Right ventricle myocardium inferior (tissue), 1 donor: ENCODE measurements at places on chromosomes 12 and 14.

DNA sequence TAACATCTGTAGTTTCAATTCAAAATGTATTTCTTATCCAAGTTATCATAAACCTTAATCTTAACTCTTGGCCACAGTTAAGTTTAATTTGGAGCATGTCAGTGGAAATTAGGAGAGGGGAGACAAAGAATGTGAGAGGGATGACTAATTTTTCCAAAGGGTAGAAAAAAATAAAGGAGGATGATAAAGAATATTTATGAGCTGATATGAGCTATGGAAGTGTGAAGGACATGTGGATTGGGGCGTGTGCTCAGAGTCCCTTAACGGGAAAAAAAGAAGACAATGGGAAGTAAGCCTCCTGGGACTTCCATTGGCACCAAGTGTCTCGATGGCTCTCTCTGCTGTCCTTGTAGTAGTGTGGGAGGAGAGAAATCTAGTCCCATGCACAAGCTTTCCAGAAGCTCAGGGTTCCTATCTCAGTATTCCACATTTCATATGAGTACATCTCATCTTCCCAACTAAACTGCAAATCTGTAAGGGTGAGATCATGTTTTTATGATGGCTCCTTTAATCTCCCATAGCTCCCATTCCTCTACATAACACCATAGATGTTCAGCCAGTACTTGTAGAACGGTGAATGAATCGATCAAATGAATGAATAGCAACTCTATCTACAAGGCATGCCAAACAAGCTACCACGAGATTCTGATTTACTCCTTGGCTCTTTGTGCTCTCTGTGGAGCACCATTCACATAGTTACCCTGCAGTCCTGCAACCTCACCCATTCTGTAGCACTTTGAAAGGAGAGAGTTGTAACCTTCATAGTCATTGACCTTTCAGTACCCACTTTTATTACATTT is 27.4 kb downstream of the BCL2L14 start:
- DNase-seq = no peak

- DNase-seq = no peak
Measured at GRCh38 chr12:90945070-90945649, 9.8 kb downstream of the CCER1 start.

DNA sequence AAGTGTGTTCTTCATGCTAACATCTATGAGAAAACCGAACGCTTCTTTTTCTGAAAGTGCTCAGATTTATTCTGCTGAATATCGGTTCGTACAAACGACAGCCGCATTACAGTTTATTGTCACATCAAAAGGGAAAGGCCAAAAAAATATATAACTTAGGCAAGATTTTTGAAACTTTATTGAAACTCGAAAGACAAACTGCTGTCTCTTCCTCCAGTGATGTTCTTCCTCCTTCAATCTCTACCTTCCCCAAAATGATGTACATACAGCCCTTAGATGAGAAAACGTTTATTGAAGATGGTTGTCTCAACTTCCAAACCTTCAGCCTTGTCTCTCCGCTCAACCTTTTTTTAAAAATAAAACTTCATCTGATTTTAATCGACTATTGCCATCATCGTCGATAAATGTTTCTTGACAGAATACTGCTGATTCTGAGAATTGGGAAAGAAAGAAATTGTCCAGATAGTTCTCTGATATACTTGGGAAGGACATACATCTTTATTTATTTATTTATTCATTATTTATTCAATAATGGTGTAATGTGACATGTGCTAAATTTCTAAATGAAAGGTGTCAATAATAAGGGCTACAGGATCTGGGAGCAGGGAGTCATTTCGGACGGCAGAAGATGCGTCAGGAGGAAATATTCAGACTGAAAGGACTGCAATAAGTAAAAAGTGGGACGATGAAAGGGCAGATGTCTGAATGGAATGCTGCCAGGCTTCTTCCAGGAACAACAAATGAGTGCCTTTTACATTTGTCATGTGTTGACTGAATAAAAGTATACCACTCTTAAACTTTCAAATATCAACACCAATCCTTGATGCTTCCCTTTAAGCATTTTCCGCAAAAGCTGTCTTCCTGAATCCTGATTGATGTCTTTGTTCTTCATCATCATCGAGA is 817 bp upstream of the MDM1 start:
- DNase-seq = no peak

GRCh38 chr14:32764131-32764530 is 174.5 kb upstream of the NPAS3 start:
- DNase-seq = no peak

DNA sequence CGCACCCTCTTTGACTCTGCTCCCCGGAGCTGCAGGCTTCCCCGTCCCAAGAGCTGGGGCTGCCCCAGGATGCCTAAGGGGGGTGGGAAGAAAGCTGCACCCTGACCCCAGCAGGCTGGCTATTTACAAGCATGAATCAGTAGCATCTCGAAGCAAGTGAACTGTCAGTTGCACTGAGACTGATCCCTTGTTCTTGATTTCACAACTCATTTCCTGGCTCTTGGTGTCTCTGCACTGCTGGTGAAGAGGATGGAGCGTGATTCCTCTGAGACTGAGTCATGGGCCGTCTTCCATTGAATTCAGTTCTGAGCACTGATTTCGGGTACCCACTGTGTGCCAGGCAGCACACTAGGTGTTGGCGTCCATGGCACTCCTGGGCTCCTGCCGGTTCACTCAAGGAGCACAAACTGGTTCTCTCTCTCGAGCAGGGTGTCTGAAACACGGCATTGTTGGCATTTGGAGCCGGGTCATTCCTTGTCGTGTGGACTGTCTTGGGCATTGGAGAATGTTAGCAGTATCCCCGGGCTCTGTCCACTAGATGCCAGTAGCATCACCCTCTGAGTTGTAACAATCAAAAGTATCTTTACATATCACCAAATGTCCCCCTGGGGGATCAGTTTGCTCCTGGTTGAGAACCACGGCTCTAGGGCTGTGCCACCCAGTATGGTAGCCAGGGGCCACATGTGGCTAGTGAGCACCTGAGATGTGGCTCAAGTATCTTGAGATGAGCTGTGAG is 86.9 kb downstream of the RIN3 start:
- DNase-seq = no peak

DNA sequence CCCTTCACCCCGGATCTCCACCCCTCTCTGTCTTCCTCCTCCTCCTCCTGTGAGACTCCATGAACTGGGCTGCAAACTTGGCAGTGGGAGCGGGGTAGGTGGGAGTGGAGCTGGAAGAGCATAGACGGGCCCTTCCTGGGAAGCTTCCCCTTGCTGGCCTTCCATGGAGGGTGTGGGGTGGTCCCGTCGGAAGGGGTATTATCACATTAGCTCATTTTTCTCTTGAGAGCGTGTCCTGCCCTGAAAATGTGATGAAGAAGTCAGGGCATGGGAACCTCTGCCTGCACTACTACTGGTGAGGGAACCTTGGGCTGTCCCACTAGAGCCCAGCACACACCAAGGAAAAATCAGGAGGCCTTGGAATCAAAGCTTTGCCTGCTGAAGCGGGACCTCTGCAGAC is 66.5 kb downstream of the CACNA1C start:
- no peak for DNase-seq

- no peak for DNase-seq
Measured at GRCh38 chr12:65868133-65868705, 43.9 kb downstream of the HMGA2 start.

DNA sequence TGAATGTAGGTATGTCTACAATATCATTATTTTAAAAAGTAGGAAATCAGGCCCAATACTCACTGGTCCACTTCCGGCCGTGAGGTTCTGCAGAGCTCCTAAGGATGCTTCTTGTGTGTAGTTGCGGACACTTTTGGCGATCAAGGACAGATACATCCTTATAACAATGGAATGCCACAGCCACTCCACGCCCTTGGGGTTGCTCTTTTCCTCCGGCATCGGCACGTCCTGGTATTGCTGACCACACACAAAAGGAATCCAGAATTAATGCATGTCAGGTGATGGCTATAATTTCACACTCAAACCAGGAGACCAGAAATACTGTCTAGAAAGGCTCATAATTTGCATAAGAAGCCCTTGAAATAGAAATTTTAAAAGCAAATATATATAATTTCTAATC is 65.6 kb upstream of the YARS2 start:
- no peak for DNase-seq

DNA sequence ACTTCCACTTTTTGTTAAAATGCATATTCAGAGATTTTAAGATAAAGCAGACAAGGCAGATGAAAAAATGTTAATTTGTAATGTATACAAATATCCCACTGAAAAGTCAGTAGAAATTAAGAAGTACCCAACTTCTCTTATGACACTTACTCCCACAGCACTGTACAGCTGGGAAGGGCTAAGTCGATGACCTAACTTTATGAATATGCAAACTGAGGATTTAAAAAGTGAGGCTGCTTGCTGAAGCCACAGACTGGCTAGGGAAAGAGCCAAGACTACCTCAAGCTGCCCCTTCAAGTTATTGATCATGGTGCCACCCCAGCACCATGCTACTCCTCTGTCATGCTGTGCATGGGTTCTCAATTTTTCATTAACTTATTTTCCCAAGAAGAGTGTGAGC is 17.0 kb downstream of the PPM1H start:
- no peak for DNase-seq

- DNase-seq = no peak
Measured at GRCh38 chr12:12819752-12820311, 6.7 kb downstream of the DDX47 start.

DNA sequence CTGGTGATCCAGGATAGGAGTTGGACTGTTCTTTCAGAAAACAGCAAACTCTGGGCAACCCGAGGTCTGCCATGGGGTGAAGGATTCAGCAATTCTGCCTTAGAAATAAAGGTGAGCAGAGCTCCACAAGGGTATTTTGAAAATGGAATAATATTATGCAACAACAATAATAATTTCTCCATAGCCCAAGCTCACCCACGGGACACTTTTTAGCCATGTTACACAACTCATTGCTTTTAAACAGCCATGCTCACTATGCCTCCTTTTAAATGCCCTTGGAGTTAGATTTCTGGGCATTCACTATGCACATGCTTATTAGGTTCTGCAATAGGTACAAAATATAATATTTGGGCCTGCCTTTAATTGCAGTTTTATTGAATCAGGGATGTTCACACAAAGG is 37.2 kb downstream of the SLC35F4 start:
- DNase-seq = no peak

DNA sequence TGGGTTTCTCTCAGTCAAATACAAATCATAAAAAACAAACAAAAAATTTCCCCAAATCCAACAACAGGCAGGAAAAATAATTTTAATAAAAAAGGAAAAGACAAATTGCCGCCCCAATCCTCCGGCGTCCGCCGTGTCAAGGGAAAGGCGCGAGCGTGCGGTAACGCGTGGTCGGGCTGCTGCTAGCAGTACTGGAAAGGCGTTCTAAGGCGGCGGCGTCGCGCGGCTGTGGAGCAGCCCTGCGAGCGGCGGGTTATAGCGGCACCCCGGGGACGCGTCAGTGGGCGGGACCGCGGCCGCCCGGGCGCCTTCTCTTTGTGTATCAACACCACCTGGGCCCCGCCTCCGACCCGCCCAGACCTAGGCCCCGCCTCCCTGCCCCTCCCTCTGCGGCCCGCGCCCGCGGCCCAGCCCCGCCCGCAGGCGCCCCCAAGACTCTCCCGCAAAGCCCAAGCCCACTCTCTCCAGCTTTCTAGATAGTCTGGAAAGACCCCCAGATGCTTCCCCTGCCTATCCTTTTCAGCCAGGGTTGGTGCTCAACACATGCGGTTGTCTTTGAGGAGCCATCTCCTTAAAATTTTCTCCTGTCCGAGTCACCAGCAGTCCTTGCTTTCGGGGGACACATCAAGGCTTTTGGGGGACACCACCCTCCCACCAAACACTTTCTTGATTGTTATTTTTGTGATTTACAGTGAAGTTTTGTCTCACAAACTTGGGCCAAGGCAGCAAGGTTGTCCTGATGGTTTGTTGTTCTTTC is at the start of gene SLC38A2:
Gene SLC38A2 (minus strand): TSS at position 230 of the 757 bp plus-strand sequence. CDS start 1,480 bp downstream, outside the sequence.
- DNase-seq = peak; percentile 100
